Keratinocyte (primary cell): ENCODE measurements at places on chromosomes 3 and 15.

DNA sequence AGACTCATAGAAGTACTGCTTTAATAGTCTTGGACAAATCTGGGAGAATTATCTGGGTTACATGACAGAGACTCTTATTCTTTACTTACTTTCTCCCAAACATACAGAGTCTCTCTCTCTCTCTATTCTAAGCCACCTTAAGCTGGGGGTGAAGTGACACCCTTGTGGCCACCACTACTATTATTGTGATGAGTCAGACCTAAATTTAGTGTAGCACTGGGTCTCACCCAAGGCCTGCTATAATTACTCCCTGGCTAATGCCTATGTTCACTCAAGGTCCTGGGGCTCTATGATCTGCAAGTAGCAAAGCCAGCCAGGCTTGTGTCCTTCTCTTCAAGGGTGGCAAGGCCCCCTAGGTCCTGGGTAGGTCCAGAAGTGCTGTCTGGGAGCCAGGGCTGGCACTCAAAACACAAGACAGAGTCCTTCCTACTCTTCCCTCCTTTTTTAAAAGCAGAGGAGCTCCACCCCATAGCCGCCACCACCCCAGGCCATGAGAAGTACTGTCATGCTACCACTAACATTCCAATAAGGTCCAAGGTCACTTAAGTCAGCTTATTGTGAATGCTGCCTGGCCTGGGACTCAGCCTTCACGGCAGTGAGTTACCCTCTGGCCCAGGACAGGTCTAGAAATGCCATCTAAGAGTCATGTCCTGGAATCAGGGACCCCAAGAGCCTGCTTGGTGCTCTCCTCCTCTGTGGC is 183.6 kb downstream of the POLQ start:
- H3K4me3 ChIP-seq: no peak overlapping the region
- no peak overlapping the region for H3K27ac ChIP-seq
- H3K27me3 ChIP-seq: no peaks in the 10 kb centered on the region
- no peaks in the 10 kb centered on the region for H3K4me1 ChIP-seq
- DNase-seq: no peak

DNA sequence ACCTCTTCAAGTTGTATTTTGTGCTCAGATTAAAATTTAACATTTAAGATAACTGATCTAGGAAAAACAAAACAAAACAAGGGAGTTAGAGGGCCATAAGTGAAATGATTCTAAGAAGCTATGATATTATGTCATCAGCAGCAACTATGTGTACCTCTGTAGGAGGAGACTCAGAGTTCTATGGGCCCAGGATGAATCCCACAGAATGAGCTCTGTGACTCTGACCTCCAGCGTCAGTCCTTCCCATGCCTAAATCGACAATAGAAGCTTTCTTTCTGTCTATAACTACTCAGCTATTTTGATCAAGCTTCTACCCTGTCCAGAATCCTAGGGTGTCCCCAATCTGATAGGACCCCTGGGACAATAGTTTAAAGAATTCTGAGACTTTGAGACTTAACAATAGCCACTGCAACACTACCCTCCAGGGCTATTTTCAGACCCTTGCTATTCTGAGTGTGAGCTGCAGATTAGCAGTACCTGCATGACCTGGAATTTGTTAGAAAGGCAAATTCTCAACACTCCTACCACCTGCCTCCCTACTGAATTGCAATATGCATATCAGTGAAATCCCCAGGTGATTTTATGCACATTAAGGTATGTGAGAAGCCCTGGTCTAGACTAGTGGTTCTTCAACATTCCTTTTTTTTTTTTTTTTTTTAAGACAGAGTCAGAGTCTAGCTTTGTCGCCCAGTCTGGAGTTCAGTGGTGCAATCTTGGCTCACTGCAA is 66.7 kb downstream of the ARHGAP31 start:
- no peaks in the 10 kb centered on the region for H3K36me3 ChIP-seq
- H3K4me1 ChIP-seq: peaks cover 4% of the 10 kb centered on the region
- no peak overlapping the region for H3K4me3 ChIP-seq
- H3K27ac ChIP-seq: no peak overlapping the region
- H3K27me3 ChIP-seq: no peaks in the 10 kb centered on the region

- DNase-seq: no peak
- no peaks in the 10 kb centered on the region for H3K4me1 ChIP-seq
- H3K27ac ChIP-seq: no peak overlapping the region
Observed at GRCh38 chr3:48776854-48777253, 59.8 kb upstream of the IP6K2 start.

DNA sequence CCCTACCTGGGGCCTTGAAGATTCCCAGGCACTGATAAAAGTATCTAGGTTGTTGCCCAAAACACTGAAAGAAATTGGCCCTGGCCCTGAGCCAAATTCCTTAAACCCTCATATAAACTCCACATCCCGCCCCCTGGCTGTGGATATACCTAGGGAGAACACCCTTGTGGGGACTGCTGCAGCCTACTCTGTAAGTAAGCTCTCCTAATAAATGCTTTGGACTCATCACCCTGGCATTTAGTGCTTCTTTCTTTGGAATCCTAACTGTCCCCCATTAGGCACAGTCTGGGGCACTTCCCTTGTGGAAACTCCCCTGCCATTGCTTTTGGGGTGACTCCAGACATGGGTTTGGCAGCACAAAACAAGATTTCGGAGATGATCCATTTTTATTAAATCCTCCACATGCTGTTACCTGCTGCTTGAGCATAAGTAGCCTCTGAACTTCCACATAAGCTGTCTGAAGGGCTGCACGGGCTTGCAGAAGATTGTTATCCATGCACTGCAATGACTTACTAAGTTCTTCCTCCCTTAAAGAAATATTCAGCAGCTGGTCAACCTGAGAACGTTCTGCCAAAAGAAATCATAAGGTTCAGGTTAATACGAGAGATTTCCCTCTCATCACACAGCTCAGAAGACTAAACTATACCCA is 46.4 kb downstream of the ZNF106 start:
- H3K4me1 ChIP-seq: peaks cover 22% of the 10 kb centered on the region
- no peak overlapping the region for H3K4me3 ChIP-seq
- peak overlapping the region; percentile 20 for H3K27ac ChIP-seq
- H3K27me3 ChIP-seq: no peaks in the 10 kb centered on the region

GRCh38 chr3:89297199-89297598 is 189.8 kb downstream of the EPHA3 start:
- H3K4me1 ChIP-seq: no peaks in the 10 kb centered on the region
- no peak overlapping the region for H3K27ac ChIP-seq
- H3K27me3 ChIP-seq: no peaks in the 10 kb centered on the region
- H3K4me3 ChIP-seq: no peak overlapping the region
- no peaks in the 10 kb centered on the region for H3K36me3 ChIP-seq

- H3K4me1 ChIP-seq: peaks cover 13% of the 10 kb centered on the region
- H3K4me3 ChIP-seq: no peak overlapping the region
- H3K27me3 ChIP-seq: no peaks in the 10 kb centered on the region
- no peaks in the 10 kb centered on the region for H3K36me3 ChIP-seq
- no peak overlapping the region for H3K27ac ChIP-seq
Observed at GRCh38 chr15:33089165-33089877, 105.2 kb downstream of the FMN1 start.

DNA sequence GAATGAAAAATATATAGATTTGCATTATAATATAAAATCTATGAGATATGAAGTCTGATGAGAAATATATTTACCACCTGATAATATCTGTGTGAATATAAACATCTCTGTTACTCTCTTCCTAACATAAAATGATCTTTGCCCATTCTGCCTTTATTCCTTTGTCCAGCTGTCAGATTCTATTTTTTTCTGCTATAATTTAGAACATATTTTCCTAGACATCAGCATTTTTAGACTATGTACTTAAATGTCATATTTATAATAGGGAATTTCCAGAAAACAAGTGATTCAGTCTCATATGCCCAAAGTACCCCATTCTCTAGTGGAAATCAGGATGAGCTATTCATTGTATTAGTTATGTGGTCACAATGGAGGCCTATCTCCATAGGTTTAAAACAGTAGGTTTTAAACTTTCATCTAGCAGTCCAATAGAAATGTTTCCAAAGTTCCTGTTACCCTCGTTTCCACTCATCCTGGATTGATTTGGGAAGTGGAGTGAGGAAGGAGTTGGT is 83.3 kb downstream of the FILIP1L start:
- H3K4me1 ChIP-seq: peaks cover 36% of the 10 kb centered on the region
- H3K4me3 ChIP-seq: no peak overlapping the region
- H3K27ac ChIP-seq: peak overlapping the region; percentile 36
- no peaks in the 10 kb centered on the region for H3K27me3 ChIP-seq
- no peaks in the 10 kb centered on the region for H3K36me3 ChIP-seq

GRCh38 chr3:43194490-43195114 is 88.7 kb upstream of the POMGNT2 start:
- no peak overlapping the region for H3K27ac ChIP-seq
- DNase-seq: no peak
- no peaks in the 10 kb centered on the region for H3K4me1 ChIP-seq
- H3K4me3 ChIP-seq: no peak overlapping the region
- H3K36me3 ChIP-seq: no peaks in the 10 kb centered on the region

DNA sequence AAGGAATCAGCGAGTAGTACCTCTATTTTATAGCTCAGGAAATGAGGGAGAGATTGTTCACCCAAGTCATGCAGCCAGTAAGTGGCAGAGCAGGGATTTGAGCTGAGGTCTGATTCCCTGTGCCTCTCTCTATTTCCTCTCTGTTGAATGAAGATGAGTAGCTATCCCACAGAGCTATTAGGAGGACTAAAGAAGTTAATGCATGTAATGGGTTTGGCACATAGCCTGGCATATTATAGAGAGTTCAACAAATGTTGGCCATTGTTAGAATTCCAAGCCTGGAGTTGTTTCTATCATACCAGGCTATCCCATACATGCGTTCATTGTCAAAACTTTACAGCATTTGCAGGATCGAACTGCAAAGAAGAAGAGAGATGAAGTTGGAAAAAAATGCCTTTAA is 21.8 kb upstream of the KLHL6 start:
- DNase-seq: no peak
- H3K4me3 ChIP-seq: no peak overlapping the region
- H3K27me3 ChIP-seq: peaks cover 8% of the 10 kb centered on the region
- H3K36me3 ChIP-seq: no peaks in the 10 kb centered on the region
- no peaks in the 10 kb centered on the region for H3K4me1 ChIP-seq

GRCh38 chr3:69776920-69777581 is 37.8 kb downstream of the MITF start:
- H3K4me3 ChIP-seq: no peak overlapping the region
- no peak for DNase-seq
- H3K36me3 ChIP-seq: no peaks in the 10 kb centered on the region
- H3K27me3 ChIP-seq: no peaks in the 10 kb centered on the region

GRCh38 chr3:30712991-30713390 is 106.6 kb downstream of the TGFBR2 start:
- H3K27ac ChIP-seq: no peak overlapping the region
- no peaks in the 10 kb centered on the region for H3K27me3 ChIP-seq
- no peaks in the 10 kb centered on the region for H3K36me3 ChIP-seq
- H3K4me3 ChIP-seq: no peak overlapping the region

- no peak for DNase-seq
- H3K27ac ChIP-seq: peak overlapping the region; percentile 54
- H3K27me3 ChIP-seq: no peaks in the 10 kb centered on the region
- H3K4me3 ChIP-seq: no peak overlapping the region
- no peaks in the 10 kb centered on the region for H3K36me3 ChIP-seq
- H3K4me1 ChIP-seq: peaks cover 45% of the 10 kb centered on the region
Observed at GRCh38 chr3:126961191-126961790, 21.6 kb upstream of the PLXNA1 start.

DNA sequence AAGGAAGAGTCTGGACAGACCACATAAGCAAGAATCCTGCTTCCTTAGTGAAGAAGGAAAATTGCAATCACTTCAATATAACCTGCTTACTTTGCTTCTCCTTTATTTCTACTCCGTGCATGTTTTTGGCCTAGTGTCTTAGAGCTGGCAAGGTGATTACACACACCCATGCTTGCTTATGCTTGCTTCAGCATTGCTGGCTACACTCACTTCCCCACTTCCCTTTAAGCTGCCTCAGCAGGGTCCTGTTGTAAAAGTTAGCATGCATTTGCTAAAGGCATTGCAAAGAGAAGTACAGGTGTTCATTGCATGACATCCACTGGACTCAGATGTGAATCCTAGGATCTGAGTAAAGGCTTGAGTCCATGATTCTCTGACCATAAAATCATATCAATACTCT is 47.5 kb upstream of the STT3B start:
- H3K4me3 ChIP-seq: no peak overlapping the region
- DNase-seq: no peak
- H3K36me3 ChIP-seq: no peaks in the 10 kb centered on the region
- H3K4me1 ChIP-seq: no peaks in the 10 kb centered on the region
- no peak overlapping the region for H3K27ac ChIP-seq

DNA sequence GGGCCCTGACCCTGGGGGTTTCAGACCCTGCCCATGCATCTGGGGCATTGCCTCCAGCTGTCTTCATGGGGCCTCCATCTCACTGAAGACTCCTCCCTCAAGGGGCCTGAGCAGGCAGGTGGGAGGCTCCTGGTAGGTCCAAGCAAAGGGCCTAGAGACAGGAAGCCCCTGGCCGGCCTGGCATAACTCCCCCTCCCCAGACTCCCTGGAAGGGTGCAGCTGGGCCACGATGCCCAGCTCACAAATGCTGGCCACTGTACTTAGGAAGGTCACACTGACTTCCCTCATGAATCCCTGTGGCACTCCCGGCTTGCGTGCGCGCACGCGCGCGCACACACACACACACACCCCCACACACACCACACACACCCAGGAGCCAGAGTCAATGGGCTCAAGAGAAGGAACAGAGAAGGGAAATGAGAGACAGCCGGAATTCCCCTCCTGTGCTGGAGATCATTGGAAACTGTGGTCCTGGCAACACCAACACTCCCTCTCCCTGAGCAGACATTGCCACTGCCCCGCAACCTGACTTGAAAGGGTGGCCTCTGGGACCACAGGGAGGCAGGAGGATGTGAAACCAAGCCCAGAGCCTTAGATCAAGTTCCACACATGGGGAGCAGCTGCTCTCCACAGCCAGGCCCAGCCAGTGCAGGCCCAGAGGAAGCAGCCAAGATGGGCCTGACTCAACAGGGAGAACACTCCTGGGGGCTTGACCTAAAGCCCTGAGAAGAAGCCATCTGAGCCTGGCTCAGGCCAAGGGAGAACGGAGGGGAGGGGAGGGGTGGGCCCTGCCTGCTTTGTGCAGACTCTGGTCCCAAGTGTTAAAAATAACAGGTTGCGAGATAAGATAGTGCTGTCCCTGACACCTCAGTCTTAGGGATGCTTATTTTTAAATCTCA is 69.7 kb downstream of the SCN5A start:
- H3K4me3 ChIP-seq: no peak overlapping the region
- no peaks in the 10 kb centered on the region for H3K4me1 ChIP-seq
- no peak for DNase-seq
- peaks cover 7% of the 10 kb centered on the region for H3K27me3 ChIP-seq

- DNase-seq: no peak
- H3K27me3 ChIP-seq: no peaks in the 10 kb centered on the region
- H3K27ac ChIP-seq: no peak overlapping the region
- H3K4me3 ChIP-seq: no peak overlapping the region
Observed at GRCh38 chr3:155646128-155646527, 98.7 kb downstream of the PLCH1 start.
